Stimulated activated CD4-positive, alpha-beta T cell treated with anti-CD3 and anti-CD28 coated beads, TNF-alpha, amount 100 ng/mL, for 1 hour (primary cell): ENCODE measurements at places on chromosomes 5 and 9.

GRCh38 chr9:117722108-117722761, 18.0 kb downstream of the TLR4 start:
- no peak for DNase-seq

- DNase-seq, result no peak
Measured at GRCh38 chr5:66967826-66968262, 228.8 kb downstream of the CD180 start.

GRCh38 chr9:86605303-86605702, 251.1 kb upstream of the TUT7 start:
- no peak for DNase-seq

DNA sequence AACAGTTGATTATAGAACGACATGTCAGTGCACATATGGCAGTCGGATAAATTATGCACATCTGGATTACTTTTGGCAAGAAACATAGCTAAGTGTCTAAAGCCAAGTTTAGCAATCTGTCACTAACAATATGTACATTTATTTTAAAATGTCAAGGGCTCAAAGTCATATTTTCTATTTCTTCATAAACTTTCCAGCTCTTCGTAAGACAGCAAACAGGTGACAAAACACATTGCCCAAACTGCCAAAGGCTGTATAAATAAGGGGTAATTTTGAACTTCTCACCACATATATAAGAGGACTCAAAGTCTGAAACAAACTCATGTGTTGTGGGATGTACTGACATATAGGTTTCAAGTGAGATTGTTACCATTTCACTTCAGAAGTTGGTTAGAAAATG, 237.2 kb downstream of the ARL15 start:
- DNase-seq, result no peak

GRCh38 chr5:140222416-140222815, 47.4 kb downstream of the CYSTM1 start:
- DNase-seq, result no peak

DNA sequence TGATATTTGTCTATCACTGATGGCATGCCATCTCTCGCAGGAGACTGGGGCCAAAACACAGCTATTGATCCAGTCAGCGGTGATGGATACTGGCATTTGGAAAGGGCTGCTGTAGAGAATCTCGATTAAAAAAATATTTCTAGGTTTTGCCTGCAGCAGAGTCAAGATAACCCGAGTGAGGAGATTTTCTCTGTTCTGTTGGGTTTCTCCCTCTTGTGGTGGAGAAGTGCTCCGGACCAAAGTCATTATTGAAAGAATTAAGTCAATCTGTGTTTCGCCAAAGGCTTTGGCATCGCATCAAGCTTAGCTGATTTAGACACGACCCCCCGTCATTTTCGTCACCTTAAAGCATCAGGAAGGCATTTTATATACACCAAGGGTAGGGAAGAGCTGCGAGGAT, 97.1 kb upstream of the IRX2 start:
- no peak for DNase-seq

DNA sequence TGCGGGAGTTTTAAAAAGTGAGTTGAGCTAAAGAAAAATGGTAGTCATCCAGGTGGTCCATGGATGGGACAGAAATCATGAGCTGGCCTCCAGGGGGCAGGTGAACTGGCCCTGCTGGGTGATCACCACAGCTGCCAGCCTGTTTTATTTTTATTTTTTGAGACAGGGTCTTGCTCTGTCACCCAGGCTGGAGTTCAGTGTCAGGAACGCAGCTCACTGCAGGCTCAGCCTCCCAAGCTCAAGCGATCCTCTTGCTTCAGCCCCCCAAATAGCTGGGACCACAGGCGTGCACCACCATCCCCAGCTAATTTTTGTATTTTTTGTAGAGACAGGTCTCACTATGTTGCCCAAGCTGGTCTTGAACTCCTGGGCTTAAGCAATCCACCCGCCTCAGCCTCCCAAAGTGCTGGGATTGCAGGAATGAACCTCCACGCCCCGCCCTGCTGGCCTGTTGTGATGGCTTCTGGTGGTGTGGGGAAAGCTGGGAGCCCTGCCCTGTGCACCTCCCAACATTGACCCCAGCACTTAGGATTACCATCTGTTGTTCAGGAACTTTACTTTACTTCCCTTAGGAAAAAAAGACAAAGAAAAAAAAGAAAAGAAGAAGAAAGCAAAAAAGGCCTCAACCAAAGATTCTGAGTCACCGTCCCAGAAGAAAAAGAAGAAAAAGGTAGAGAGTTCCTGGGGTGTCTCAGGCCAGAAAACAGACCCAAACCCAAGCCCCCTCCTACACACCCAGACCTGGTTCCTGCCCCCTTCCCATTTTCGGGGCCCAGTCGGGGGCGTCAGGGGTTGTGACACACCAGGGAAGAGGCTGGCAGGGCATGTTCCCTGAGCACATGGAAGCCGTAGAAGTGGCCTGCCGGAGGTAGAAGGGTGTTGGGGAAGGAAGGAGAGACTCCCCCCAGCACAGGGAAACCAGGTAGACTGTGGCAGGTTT, 14.7 kb downstream of the CD74 start:
- DNase-seq, result no peak

- no peak for DNase-seq
Measured at GRCh38 chr5:132094393-132095076, 20.9 kb downstream of the CSF2 start.

DNA sequence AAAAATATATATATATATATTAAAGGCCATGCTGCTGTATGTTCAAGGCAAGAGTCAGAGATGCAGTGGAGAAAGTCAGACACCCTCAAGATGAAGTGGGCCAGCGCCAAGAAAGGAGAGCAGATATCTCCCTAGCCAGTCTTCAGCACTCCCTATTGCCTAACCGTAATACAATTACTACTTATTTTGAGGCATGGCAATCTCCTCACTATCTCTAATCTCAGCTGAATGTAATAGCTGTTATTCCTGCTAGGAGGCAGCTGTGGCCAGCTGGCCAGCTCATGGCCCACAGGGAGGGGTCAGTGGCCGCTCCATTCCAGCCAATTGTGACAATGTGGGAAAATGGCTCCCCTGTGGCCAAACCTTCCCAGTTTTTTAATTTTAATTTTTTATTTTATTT, 87.5 kb upstream of the FBXW11 start:
- DNase-seq, result no peak

GRCh38 chr5:158514319-158514985, 585.3 kb downstream of the EBF1 start:
- DNase-seq, result no peak

DNA sequence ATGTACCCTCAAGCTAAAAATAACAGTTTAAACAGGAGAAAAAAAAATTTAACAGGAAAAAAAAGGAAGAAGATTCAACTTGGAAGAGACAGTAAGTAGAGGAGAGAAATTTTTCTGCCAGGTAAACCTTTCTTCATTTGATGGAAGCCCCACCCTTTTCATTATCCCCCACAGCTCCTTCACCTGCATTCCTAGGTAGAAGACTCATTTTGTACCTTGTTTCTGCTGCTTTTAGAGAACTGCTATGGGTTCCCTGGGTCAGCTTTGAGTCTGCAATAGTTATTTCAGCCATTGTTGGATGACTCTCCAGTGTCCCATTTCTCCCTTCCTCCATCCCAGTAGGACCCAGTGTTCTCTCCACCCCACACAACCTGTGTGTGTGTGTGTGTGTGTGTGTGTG, 74.1 kb upstream of the CPEB4 start:
- DNase-seq, result no peak

- no peak for DNase-seq
Measured at GRCh38 chr9:105360344-105360743, 87.5 kb upstream of the FSD1L start.

GRCh38 chr9:94779693-94780290, 53.3 kb downstream of the AOPEP start:
- no peak for DNase-seq

DNA sequence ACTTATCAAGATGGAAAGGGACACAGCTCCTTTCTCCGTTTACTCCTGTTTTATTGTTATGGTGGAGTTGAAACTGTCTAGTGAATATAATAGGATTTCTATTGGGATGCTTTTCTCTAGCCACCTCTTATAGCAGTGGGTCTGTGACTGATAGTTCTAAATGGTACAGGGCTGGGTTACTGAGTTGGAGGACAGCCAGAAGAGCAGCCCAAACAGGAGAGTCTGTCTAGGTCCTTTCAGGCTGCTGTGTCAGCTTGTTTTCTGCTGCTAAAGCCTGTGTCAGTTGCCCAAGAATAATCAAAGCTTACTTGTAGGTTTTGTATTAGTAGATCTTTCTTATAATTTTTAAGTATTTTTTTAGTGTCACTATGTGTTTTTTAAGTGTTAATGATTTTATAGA, 356.0 kb upstream of the SEMA6A start:
- no peak for DNase-seq

GRCh38 chr9:33170464-33171415, 3.6 kb upstream of the B4GALT1 start:
- no peak for DNase-seq

DNA sequence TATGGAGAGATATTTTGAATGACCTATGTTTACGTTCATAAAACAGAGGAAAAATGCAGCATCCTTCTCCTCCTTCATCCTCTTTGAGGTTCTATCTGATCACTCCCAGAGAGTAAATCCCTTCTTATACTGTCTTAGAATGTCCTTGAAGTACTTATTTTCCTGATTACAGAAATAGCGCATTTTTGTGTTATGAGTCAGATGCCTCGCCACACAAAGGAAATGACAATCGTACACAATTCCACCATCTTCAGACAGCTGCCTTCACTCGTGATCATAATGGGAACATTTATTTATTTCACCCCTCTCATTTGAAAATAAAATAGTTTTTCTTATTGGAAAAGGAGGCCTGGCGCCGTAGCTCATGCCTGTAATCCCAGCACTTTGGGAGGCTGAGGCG, 2.4 kb upstream of the GLT6D1 start:
- DNase-seq, result no peak

DNA sequence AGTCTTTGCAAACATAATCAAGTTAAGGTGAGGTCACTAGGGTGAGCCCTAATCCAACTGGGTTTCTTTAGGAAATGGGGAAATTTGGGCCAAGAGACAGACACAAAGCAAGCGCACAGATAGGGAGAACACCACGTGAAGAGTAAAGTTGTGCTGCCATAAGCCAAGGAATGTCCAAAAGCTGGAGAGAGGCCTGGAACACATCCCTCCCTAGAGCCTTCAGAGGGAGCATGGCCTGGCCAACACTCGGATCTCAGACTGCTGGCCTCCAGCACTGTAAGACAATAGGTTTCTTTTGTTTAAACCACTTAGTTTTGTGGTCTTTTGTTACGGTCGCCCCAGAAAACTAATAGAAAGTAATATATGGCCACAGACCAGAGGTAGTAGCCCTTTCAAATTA, 8.1 kb upstream of the ROR2 start:
- no peak for DNase-seq

DNA sequence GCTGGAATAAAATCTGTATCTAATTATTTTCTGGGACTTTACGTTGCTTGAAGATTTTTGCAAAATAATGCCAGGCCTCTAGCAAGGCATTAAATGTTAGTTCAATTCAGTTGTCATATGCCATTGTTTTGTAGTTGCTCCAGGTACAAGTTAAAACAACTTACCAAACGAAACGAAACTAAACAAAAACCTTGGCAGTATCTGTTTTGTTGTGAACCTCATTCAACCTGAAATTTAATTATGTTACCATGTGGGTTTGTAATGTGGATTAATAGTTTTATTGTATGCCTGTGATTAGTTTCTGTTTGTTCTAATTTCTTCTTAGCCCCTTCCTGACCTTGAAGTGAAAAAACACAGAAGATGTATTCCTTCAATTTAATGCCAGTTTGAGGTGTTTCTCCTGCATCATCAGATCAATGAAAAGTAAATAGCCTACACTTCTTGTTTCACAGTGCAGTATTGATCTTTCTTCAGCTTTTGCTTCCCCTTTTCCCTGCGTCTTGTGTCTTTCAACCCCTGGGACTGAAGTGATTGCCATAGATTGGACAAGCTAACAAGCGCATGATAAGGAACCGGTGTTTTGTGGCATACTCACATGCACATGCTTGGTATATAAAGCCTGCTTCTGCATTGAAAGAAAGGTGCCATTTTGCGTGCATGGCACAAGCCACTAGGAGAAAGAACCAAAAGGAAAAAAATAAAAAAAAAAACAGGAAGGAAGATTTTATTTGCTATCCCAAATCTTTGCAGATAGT, 699.0 kb upstream of the ARRDC3 start:
- DNase-seq, result no peak

GRCh38 chr9:132588501-132589147, 6.2 kb downstream of the BARHL1 start:
- DNase-seq, result no peak

DNA sequence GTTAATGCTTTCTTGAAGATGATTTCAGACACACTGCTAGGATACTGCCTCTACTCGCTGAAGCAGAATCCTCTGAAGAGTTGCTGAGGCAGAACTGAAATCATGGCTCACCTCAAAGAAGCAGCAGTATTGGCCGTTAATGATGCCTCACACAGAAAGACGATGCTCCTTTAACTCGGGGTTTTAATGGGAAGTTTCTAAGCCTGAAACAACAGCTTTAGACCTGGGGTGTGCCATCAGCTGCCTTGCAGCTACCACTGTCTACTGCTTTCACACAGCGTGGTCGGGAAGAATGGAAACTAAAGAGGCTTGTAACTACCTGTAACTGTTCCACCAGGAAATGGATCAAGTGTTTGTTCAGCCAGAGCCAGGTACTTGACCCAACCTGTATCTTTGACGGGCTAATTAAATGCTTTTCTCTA, at the start of gene CTXN3:
TSS of gene CTXN3 (plus strand) at position 65 of the 422 bp plus-strand sequence. CDS start 8,440 bp downstream, outside the sequence.
- DNase-seq, result no peak

DNA sequence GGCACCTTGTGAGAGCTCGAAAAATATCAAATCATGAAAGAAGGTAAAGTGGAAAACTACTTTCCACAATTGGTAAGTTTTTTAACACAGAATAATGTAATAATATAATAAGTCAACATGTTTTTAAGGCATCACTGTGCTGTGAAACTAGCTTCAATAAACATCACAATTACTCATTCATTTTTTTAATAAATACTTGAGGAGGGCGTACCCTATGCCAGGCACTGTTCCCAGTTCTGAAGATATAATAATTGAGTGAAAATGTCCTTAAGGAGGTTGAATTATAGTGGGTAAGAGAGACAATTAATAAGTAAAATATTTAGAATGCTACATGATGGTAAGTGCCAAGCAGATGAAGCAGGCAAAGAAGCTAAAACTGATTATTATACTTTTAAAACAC, 381.4 kb downstream of the ELAVL2 start:
- DNase-seq, result no peak

- no peak for DNase-seq
Measured at GRCh38 chr5:107670087-107670931, 428 bp downstream of the EFNA5 start.

DNA sequence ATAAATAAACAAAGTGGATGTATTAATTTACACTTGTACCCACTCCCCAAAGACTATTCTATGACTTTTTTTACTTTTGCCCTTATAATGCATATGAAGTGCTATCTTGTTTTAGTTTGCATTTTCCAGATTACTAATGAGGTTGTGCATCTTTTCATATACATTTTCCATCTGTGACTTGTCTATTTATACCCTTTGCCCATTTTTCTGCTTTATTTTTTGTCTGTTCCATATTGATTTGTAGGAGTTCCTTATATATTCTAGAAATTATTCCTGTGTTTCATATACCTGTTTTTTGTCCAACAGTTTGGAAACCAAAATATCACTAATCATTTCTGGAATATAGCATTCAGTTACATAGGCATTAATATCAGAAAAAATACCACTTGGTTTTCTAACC, 54.0 kb upstream of the SLC30A5 start:
- no peak for DNase-seq

GRCh38 chr5:89181546-89181945, 298.6 kb upstream of the MEF2C start:
- no peak for DNase-seq
